ENCODE measurements at places on chromosomes 11 and 22. TPM values are rescaled to one million over a fixed set of nuclear protein-coding genes. Genes with fewer than 3 reads are reported as not detected.

The LRRC10B gene
- total RNA-seq = not detected

The OR10A4 gene
- not detected for total RNA-seq

The FIBIN gene
- not detected for total RNA-seq

The FAM180B gene
- total RNA-seq = 0.20 TPM

The C11orf16 gene
- total RNA-seq = not detected

GRCh38 chr22:36383110-36383581, 4.6 kb downstream of the MYH9 start:
- DNase-seq = peak; percentile 55
- H3K4me1 ChIP-seq = peaks cover 83% of the 10 kb centered on the region
- H3K36me3 ChIP-seq = peaks cover 26% of the 10 kb centered on the region
- no peaks in the 10 kb centered on the region for H3K27me3 ChIP-seq

DNA sequence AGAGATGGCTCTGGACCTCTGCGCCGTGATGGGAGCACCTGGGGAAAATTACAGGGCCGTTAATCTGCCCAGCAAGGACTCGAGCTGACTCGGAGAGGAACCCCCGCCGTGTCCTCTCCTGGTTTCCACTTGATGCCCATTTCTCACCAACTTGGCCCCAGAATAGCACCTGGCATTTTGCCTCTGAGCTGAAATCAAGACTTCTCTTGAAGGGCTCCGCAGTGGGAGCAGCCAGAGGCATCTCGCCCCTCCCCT, 19.0 kb upstream of the CABP7 start:
- peaks cover 13% of the 10 kb centered on the region for H3K36me3 ChIP-seq
- H3K27me3 ChIP-seq = no peaks in the 10 kb centered on the region
- H3K4me3 ChIP-seq = no peak overlapping the region
- no peak overlapping the region for H3K27ac ChIP-seq
- DNase-seq = no peak

GRCh38 chr11:113952070-113952469, 22.8 kb upstream of the HTR3A start:
- DNase-seq = no peak
- no peaks in the 10 kb centered on the region for H3K36me3 ChIP-seq
- H3K27me3 ChIP-seq = peaks cover 3% of the 10 kb centered on the region

Data from B cell (primary cell).